ENCODE measurements at places on chromosomes 12 and 14.
A peak's percentile ranks its signal among the peaks of the same experiment; 100 is the strongest.

GRCh38 chr12:643475-644302, 19.6 kb downstream of the NINJ2 start:
- peak; percentile 54 for DNase-seq

DNA sequence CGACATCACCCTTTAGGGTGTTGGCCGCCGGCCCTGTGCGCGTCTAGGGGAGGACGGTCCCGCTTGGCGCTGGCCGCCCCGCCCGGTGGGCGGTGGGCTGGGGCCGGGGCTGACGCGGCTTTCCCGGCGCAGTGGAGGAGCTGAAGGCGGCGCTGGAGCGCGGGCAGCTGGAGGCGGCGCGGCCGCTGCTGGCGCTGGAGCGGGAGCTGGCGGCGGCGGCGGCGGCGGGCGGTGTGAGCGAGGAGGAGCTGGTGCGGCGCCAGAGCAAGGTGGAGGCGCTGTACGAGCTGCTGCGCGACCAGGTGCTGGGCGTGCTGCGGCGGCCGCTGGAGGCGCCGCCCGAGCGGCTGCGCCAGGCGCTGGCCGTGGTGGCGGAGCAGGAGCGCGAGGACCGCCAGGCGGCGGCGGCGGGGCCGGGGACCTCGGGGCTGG, 3.6 kb downstream of the TNFAIP2 start:
- no peak for DNase-seq

DNA sequence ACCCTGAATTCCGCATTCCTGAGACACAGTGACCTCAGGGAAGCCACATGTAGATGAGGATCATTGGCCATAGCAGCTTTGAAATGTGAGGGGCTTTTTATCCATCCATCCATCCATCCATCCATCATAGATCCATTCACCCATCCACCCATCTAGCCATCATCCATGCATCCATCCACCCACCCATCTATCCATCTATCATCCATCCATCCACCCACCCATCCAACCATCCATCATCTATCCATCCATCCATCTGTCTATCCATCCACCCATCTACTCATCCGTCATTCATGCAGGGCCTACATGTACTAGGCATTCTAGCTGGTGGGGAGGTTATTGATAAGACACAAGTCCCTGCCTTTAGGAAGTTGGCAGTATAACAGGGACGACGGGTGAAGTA, 27.9 kb upstream of the CEBPE start:
- DNase-seq = no peak

GRCh38 chr14:89624500-89625156, 207.6 kb upstream of the FOXN3 start:
- DNase-seq = no peak

- DNase-seq = no peak
These were observed 26.4 kb downstream of the TM7SF3 start for GRCh38 chr12:26987634-26988424.

GRCh38 chr14:101276309-101277091, 284.8 kb upstream of the DIO3 start:
- DNase-seq = no peak

DNA sequence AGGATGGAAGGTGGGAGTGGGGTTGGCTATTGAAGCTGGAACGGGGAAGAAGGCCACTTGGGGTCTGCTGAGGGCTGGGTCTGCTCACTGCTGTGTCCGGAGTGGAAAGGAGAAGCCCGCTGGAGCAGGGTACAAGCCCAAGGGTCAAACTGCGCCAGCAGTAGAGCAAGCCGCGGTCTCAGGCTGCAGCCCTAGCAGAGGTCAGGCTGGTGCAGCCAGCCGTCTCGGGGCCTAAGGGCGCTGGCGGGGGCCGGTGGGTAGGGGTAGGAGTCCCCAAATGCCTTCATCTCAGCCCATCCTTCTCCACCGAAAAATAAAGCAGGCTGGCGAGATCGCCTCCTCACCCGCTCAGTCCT, 718 bp upstream of the JDP2 start:
- peak; percentile 60 for DNase-seq

- peak; percentile 49 for DNase-seq
These were observed 37.6 kb downstream of the ATG14 start for GRCh38 chr14:55373784-55374705.

DNA sequence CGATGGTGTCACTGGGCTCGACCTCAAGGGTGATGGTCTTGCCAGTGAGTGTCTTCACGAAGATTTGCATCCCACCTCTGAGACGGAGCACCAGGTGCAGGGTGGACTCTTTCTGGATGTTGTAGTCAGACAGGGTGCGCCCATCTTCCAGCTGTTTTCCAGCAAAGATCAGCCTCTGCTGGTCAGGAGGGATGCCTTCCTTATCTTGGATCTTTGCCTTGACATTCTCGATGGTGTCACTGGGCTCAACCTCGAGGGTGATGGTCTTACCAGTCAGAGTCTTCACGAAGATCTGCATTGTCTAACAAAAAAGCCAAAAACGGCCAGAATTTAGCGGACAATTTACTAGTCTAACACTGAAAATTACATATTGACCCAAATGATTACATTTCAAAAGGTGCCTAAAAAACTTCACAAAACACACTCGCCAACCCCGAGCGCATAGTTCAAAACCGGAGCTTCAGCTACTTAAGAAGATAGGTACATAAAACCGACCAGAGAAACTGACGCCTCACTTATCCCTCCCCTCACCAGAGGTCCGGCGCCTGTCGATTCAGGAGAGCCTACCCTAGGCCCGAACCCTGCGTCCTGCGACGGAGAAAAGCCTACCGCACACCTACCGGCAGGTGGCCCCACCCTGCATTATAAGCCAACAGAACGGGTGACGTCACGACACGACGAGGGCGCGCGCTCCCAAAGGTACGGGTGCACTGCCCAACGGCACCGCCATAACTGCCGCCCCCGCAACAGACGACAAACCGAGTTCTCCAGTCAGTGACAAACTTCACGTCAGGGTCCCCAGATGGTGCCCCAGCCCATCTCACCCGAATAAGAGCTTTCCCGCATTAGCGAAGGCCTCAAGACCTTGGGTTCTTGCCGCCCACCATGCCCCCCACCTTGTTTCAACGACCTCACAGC, 717 bp downstream of the UBC start:
- DNase-seq = peak; percentile 65

DNA sequence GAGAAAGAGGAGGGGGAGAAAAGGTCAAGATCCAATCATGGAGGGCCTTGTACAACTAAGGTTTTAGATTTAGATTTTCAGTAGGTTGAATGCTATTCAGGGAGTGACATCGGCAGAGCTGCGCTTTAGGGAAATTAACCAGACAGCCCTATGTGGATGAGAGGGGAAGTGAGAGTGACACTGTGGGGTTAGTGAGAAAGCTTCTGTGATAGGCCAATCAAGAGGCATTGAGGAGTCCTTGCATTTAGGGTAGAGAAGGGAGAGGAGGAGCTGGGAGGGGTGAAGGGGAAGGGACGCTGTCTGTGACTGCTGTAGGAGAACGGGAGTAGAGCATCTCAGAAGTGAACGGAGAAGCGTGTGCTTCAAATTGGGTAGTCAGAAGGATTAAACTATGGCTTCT, 3.4 kb downstream of the HSD17B6 start:
- DNase-seq = peak; percentile 76

- no peak for DNase-seq
These were observed 135.6 kb downstream of the BCL11B start for GRCh38 chr14:99136401-99136800.

DNA sequence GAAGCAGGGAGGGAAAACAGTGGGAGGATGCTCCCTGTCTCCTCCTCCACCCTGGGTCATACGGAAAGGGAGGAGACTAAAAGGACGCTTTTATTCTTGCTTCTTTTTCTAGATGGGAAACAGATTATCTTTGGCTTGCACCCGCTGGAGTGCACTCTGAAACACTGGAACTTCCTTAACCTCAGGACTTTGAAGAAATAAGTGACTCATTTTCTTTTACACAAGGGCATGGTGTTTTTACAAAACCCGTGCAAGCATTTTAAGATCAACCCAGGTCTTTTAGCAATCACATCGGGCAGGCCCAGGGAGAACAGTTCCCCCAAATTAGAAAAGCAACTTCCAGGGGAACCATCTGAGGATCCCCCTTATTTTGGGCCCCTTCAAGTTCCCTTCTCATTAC, 80.9 kb upstream of the TSPAN11 start:
- no peak for DNase-seq

GRCh38 chr12:75184516-75184915, 25.1 kb downstream of the KCNC2 start:
- DNase-seq = no peak

GRCh38 chr14:73943083-73943482, 6.8 kb downstream of the FAM161B start:
- DNase-seq = no peak

- DNase-seq = no peak
These were observed 6.0 kb upstream of the LGALS3 start for GRCh38 chr14:55123101-55123500.

- DNase-seq = no peak
These were observed 284.7 kb upstream of the FKBP4 start for GRCh38 chr12:2510045-2510444.

DNA sequence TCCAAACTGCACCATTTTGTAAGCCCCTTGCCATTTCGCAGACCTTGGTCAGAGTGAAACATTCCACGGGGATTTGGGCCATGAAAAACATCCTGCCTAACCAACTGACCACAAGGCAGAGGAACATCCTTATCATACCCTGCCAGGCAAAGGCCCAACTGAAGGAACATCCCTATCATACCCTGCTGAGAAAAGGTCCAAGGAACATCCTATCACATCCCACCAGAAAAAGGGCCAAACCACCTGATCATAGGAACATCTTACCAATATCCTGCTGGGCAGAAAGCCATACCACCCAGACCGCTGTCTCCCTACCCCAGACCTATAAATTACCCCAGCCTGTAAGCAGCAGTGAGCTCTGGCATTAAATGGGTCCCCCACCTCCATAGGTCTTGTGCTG, 19.4 kb upstream of the LRRC9 start:
- DNase-seq = no peak

DNA sequence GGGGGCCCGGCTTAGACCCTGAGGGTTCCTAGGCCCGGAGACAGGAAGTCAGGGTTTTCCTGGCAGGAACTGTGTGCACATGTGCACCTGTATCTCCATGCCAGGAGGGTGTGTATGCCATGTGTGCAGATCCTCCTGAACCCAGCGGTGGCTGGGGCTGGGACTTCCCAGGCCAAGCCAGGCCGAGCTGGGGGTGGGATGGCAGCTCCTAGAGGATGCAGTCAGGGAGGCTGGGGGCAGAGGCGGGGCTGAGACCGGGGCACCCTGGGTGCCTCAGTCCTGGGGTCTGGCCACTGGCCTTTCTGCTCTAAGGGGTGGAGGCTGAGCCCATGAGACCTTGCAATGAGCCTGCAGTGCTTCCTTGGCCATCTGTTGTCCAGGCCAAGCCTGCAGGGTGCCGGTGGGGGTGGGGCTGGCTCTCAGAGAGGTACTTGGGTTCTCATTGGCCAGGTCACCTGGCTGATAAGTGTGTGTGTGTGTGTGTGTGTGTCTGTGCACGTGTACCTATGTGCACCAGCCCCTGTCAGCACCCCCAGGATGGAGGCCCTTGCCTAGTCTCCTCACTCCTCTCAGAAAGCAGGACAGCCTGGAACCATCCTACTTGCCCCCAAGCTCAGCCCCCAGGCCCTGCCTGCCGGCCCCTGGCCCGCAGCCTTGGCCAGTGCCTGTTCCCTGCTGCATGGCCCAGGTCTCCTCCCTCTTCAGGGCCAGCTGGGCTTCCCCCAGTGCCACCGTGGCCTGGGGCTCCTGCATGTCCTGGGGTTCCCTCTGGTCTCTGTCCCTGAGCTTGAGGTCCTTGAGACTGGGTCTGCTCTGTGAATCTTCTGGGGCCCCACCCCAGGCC, 10.6 kb upstream of the TNFAIP2 start:
- DNase-seq = no peak

DNA sequence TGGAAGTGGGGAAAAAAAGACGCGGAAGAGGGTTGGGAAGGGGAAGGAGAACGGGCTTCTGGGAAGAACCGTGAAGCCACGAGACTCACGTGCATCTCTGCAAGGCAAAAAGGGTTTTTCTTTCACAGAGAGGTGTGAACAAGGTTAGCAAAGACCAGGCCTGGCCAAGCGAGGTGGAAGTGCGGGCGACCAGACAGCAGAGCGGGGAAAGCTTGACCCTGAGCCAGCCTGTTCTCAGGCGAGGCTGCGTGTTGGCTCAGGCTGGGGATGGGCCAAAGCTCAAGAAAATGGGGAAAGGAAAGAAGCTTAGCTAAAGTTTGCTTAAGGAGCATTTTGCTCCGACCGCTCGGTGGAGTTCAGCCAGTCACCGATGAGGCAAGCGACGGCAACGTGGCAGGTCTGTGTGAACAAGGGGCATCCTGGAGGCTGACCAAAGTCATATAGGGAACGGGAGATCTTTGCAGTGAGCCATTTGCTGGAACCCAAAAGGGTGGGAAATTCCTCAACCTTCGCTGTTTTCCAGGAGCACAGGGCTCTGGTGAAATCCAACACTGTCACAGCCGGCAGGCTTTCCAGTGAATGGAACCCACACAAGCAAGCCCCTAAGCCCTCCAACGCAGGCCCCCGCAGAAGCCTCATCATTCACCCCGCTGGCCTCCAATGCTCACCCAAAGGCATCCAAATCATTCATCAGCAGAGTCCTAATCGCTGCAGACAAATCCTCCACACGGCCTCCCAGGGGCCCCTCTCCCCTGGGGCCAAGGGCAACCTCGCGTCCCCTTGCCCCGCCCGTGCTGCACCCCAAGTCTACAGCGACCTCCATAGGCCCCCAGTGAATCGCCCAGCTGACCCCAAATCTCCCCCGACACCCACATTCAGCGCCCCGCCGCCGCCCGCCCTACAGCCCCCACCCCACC, 754 bp downstream of the ZNF605 start:
- peak; percentile 58 for DNase-seq

DNA sequence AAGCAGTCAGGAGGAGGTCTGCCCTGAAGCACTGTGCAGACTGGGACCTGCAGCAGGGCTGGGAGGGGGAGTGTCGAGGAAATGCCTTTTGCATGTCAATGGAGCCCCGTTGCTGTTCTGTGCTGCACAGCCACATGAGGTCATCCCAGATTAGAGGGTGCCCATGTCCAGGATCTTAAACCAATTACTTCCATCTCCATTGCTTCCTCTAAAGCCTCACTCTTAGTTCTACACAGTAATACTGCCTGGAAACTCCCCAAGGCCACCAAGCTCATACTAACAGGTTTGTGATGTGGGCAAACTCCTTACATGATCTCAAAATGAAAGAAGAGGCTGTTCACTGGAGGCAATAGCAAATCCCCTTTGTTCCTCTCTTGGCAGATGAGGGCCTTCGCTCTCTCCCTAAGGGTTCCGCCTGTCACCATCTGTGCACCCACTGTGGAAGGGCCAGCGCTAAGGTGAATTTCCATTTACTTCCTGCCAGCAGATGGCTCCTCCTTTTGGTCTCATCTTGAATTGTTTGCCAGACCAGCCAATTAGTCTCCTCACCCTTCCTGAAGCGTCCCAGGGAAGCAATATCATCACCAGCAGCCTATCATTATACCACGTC, 35.4 kb upstream of the LTA4H start:
- peak; percentile 29 for DNase-seq

GRCh38 chr14:103543140-103543539, 14.1 kb downstream of the TRMT61A start:
- DNase-seq = no peak
